Activated naive CD8-positive, alpha-beta T cell treated with anti-CD3 and anti-CD28 coated beads, Interleukin-2, amount 10 ng/mL, durations not matched to agents 7 days and 5 days (primary cell): ENCODE measurements at places on chromosomes 3 and 15. TPM values are rescaled to one million over a fixed set of nuclear protein-coding genes. Genes with fewer than 3 reads are reported as not detected.
A peak's percentile ranks its signal among the peaks of the same experiment; 100 is the strongest.

DNA sequence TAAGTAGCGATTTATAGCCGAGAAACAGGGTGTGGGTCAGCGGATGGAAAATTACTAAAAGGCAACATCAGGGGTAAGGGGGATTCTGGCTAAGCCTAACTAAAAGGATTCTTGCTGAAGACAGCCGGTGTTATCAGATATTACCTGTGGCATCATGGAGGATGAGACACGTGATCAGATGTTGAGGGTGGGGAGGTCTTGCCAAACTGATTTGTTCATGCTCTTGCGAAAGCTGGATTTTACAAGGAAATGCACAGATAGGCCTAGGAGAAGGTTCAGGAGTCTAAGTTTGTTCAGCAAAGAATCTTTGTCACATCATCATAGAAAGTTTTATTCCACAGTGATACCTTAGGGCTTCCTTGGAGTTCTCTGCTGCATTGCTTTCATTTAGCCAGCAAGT, 396.8 kb upstream of the TBL1XR1 start:
- no peak for DNase-seq

DNA sequence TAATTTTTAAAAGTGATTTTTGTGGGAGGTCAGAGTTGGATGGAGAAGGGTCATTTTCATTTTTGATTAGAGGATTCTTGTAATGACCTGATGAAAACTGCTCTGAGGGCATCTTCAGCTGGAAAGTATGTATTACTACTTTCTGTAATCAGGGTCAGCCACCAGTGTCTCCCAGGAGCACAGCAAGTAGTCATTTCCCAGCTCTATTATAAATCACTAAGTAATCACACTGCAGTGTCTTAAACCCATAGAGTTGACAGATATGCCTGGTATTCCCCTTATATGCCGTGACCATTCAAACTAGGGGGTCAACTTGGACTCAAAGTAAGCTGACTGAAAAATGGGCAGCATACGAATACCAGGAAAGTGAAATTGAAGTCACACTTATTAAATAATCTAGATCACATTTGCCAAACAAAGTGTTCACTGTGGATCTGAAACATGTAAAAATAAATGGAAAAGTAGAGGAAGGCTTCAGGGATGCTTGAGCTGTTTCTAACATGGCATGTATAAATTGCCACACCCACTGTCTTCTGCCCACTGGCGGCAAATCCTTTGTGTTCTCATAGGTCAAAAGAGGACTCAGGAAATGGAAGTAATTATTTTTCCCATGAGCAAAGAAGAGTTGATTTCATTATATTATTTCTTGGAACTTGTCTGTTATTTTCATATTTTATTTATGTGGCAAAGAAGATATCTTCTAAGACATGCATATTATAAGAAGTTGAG, 105.7 kb downstream of the MBNL1 start:
- DNase-seq: no peak

- no peak for DNase-seq
Observed at GRCh38 chr3:61871644-61872043, 310.3 kb downstream of the PTPRG start.

- DNase-seq: no peak
Observed at GRCh38 chr3:55630280-55630920, 143.3 kb upstream of the WNT5A start.

DNA sequence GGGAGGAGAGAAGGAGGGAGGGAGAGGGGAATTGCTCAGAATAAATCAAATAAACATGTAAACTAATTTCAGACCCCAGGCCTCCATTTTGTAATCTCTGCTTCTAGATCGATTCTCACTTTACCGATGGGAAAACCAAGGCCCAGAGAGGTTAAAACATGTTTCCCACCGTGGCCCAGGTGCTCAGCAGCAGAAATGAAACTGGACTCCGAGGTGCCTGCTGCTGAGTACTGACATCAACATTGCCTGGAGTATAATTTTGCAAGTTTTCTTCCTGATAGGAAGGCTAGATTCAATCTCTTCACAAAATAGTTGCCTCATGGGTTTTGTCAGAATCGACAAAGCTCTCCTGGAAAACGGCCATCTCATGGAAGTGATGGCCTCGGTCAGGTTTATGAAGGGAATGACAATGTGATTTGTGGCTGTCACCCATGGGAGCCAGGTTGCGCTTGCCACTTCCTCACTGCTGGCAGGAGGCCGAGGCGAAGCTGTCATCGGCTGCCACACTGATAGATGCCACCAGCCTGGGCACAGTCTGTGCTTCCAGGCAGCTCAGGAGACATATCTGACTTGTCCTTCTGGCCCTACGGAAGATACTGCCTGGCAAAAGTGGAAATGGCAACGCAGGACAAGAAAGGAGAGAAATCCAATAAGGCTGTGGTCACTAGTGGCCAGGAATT, 133.1 kb upstream of the LRRN1 start:
- no peak for DNase-seq

DNA sequence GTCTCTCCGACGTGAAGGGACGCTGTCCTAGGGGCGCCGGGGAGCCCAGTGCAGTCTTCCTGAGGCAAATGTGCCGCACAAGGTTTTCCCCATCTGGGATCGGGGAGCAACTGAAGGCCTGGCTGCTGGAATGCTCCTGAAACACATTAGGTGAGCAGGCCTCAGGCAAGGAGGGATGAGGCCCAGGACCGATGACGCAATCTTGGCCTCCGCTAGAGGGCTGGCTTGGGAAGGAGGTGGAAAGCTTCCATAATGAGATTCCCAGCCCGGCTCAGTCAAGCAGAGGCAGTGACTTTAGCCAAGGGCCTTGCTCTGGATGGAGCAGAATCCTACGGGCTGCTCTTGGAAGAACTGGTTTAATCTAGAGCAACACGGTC, 50.8 kb downstream of the CPN2 start:
- no peak for DNase-seq

GRCh38 chr15:65393557-65393956, 15.8 kb upstream of the IGDCC3 start:
- no peak for DNase-seq

GRCh38 chr15:61083081-61083787, 145.9 kb downstream of the RORA start:
- DNase-seq: no peak

DNA sequence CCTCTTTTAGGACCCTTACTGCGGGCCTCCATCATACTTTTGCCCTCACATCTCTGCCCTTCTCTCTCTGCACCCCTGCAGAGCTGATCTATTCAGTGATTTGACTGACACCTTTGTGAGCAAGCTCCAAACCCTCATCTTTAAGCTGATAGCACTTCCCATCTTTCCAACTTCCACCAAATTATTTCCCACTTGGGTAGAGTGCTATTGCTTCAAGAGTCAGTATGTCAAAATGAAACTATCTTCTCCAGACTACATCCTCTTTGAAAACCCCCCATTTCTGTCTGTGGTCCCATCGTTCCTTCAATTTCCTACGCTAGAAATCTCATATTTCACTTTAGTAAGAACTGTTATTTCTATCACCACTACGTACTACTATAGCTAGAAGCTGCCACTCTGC, 19.7 kb downstream of the ZWILCH start:
- DNase-seq: no peak

- no peak for DNase-seq
Observed at GRCh38 chr3:193040836-193041672, 123.4 kb upstream of the MB21D2 start.

- DNase-seq: no peak
Observed at GRCh38 chr3:158790901-158791589, 10.8 kb upstream of the MFSD1 start.

DNA sequence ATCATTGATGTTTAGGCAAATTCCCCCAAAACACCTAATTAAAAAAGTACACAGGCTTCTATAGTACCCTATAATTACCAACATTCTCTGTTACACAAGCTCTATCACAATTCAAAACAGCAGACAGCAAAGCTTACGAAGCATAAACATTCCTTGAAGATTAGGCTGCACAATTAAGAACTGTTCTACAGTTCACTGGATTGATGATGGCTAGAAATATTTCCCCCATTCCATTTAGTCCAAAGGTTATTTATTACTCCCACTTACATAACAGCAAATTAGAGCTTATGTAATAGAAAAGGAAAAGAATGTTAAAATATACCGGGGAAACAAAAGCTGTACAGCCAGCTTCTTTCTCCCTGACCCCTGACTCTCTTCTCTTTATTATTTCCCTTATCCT, 49.3 kb downstream of the UACA start:
- DNase-seq: no peak

DNA sequence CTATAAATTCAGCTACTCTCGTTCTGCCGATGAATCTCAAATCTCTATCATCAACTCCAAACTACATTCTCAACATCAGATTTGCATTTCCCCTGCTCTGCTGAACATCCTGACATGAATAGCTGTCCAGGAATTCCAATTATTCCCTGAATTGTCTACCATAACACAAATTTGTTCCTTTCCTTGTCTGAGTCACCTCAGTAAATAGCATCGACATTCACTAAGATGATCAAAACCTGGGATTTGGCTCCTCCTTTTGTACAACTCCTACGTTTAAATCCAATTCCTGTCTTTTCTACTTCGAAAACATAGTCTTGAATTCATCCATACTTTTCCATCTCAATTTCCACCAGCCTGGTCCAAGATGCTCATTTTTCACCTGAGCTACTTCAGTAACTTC, 107.0 kb downstream of the GREM1 start:
- no peak for DNase-seq

DNA sequence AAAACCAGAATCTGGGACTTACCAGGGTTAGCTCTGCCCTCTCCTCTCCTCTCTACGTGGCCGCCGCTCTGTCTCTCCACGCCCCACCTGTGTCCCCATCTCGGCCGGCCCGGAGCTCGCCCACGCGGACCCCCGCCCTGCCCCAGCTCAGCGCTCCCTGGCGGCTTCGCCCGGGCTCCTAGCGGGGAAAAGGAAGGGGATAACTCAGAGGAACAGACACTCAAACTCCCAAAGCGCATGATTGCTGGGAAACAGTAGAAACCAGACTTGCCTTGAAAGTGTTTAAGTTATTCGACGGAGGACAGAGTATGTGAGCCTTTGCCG, 5.4 kb downstream of the ISL2 start:
- peak; percentile 46 for DNase-seq

DNA sequence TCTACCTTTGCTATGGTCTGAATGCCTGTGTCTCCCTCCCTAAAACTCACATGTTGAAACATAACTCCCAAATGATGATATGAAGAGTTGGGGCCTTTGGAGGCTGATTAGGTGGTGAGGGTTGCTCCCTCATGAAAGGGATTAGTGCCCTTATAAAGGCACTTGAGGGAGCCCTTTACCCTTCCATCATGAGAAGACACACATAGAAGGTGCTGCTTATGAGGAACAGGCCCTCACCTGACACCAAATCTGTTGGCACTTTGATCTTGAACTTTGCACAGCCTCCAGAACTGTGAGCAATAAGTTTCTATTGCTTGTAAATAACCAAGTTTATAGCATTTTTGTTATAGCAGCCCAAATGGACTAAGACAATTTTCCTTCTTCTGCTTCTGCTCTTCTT, 76.2 kb upstream of the ADAMTS9 start:
- no peak for DNase-seq

DNA sequence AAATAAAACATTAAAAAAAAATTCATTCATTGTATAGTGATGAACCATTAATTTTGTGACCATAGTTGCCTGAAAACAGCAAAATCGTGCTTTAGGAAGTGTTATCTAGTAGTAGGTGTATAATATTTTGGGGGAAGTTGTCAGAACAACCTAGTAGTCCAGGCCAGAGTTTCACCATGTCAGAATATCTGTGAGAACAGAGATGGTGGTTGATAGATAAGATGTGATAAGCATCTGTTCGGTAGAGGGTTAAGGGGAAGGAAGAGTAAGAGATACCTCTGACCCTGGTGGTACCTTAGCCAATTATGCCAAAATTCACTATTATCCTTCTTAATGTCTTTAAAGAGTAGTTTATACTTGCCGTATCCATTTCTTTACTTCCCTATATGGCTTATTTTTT, 113.8 kb downstream of the MITF start:
- no peak for DNase-seq

GRCh38 chr3:158842976-158843375, 41.1 kb downstream of the MFSD1 start:
- DNase-seq: no peak

- no peak for DNase-seq
Observed at GRCh38 chr15:61556037-61556648, 327.0 kb upstream of the RORA start.

DNA sequence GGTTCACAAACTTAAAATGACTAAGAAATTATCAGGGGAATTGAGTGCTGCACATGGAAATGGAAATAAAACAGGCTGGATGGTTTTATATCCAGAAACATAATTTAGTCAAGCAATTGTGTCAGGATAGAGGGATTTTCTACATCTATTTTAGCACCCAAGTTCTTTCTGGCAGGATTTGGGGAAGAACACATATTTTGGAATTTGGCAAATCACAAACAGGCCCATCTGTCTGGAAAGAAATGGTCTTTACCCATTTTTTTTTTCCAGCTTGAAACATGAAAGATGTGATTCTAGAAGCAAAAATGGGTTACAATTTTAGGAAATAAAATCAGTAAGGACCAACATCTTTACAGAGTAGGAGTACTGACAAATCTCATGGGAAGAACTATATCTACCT, 14.4 kb upstream of the UNC13C start:
- DNase-seq: no peak

DNA sequence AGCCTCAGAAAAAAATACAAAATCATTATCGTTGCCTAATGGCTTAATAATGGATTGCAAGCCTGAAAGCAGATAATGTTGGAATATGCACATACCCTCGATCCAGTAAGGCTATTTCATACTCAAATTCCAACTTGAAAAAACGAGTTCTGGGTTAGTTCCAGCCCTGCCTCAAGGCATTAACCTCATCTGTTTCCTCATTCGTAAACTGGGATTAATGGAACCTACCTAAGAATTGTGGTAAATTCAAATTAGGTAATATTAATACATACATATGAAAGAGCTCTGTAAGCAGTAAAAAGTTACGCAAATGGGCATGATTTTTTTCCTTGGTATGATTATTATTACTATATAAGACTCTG, 107.5 kb downstream of the SRGAP3 start:
- no peak for DNase-seq

- no peak for DNase-seq
Observed at GRCh38 chr3:11322931-11323330, 50.7 kb downstream of the ATG7 start.

GRCh38 chr15:88232771-88233201, 23.8 kb downstream of the NTRK3 start:
- no peak for DNase-seq

The ZMYND10 gene
- total RNA-seq: 2.2 TPM

The SERP1 gene
- total RNA-seq: 89.8 TPM

The AP3B2 gene
- total RNA-seq: 0.17 TPM

The SLC15A2 gene
- 1.8 TPM for total RNA-seq

The CPB1 gene
- not detected for total RNA-seq

The ZNF385D gene
- not detected for total RNA-seq

The PLA2G4E gene
- total RNA-seq: not detected

The SEMA3B gene
- total RNA-seq: 0.36 TPM

The TMC3 gene
- not detected for total RNA-seq

The EOMES gene
- 44.5 TPM for total RNA-seq

The MYH15 gene
- total RNA-seq: 0.26 TPM

The SLC24A5 gene
- not detected for total RNA-seq

The IQCF5 gene
- not detected for total RNA-seq

The CP gene
- not detected for total RNA-seq

The CGNL1 gene
- not detected for total RNA-seq

The POC1A gene
- total RNA-seq: 22.4 TPM

The RARRES1 gene
- total RNA-seq: not detected

The CPLX3 gene
- 0.28 TPM for total RNA-seq

The ZNF662 gene
- 2.5 TPM for total RNA-seq
